ENCODE measurements at places on chromosomes 13 and 19. TPM values are rescaled to one million over a fixed set of nuclear protein-coding genes. Genes with fewer than 3 reads are reported as not detected.

The SLC6A16 gene
- total RNA-seq = 0.96 TPM

The STARD13 gene
- 33.6 TPM for total RNA-seq

The ZNF470 gene
- total RNA-seq = 2.9 TPM

The KBTBD6 gene
- total RNA-seq = 9.1 TPM

The ADM5 gene
- total RNA-seq = 0.98 TPM

The MEF2B gene
- total RNA-seq = not detected

The DIAPH3 gene
- total RNA-seq = 19.9 TPM

The PRKCG gene
- total RNA-seq = not detected

The SLC25A23 gene
- 32.3 TPM for total RNA-seq

Measured in vein endothelial cell (primary cell).